ENCODE measurements at places on chromosomes 1 and 21.

DNA sequence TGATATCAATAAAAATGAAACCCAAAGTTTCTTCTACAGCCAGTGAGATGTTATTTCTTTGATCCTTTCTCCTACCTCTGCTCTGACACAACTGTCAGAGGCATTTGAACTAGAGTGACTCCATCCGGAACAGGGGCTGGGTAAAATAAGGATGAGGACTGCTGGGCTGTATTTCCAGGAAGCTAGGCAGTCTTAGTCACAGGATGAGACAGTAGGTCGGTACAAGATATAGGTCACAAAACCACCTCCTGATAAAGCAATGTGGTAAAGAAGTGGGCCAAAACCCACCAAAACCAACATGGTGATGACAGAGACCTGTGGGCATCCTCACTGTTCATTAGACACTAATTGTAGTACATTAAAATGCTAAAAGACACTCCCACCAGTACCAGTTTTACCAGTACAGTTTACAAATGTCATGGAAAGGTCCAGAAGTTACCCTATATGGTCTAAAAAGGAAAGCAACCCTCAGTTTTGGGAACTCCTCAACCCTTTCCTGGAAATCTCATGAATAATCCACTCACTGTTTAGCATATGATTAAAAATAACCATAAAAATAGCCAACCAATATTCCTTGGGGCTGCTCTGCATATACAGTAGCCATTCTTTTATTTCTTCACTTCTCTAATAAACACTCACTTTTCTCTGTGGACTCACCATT lies 96.7 kb downstream of the GABPA start:
- no peak for DNase-seq

GRCh38 chr21:31558962-31559367 lies 100.5 kb upstream of the SOD1 start:
- peak; percentile 80 for DNase-seq

DNA sequence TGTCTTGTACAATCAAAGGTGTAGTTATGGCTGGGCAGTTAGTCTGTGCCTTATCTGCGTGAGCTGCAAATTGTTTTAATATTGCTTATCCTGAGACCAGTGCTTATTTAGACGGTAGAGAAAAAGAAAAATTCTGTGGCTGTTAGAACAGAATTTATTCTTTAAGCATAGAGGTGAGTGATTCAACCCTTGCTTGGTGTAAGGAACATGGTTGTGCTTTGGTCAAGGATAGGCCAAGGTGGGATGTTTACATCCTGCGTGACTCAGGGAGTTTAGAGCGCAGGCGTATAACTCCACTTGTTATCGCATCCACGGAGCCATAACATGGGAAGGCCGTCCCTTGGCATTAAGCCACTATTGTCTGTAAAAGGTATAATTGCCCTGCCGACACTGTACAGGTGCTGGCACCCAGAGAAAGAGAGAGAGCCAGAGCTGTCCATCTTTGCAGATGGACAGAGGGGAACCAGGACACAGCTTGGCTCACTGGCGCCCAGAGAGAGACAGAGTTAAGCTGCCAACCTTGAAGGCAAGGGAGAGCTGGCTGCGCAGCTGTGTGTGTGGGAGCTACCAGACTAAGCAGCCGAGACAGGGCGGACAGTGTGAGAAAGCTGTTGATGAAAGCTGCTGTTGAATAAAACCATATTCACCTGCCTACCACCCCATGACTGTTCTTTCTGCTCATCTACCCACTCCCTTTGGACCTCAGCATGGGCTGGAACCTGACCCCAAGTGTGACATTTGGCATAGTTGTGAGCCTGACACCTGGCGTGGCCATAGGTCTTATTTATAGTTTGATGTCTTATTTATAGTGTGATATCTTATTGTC lies 200.4 kb downstream of the DYRK1A start:
- no peak for DNase-seq

- DNase-seq, result no peak
Measured at GRCh38 chr21:46017148-46017547, 35.6 kb downstream of the COL6A1 start.

DNA sequence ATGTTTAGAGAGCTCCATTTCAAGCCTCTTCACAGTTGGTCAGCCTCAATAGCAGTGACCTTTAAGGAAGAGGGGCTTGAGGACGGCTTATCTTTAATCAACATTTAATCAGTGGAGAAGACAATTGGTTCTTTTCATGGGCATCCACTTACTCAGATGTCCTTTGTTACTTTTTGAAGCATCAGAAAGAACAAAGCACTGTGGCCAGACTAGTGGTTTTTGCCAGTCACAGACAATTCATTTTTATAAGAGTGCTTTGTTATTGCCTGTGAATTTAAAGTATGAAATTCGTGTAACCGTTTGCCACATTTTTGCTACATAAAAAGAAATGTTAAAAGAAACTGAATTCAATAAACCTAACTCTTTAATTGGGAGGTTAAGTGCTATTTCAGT lies 222.8 kb downstream of the TPR start:
- no peak for DNase-seq

- DNase-seq, result no peak
Measured at GRCh38 chr1:82377201-82377884, 576.6 kb downstream of the ADGRL2 start.

DNA sequence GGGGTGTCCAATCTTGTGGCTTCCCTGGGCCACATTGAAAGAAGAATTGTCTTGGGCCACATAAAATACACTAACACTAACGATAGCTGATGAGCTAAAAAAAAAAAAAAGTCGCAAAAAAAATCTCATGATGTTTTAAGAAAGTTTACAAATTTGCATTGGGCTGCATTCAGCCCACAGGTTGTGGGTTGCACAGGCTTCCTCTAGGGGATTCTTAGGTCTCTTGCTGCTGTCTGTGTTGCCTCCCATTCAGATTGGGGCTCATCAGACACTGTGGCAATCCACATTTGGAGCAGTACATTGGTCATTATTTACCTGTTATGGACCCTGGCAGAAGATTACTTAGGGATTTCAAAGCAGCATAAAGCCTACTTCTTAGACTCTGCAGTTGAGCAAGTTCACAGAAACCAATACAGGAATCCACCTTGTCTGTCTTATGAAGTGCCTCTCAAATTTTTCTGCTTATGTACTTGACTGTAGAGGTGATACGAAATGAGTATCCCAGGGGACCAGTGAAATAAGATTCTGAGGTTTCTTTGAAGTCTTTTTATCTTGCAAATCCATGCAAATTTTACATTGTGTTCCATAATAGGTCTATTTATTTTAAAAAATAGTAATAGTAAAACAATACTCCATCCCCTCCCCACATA lies 205.5 kb downstream of the RPS6KC1 start:
- no peak for DNase-seq

DNA sequence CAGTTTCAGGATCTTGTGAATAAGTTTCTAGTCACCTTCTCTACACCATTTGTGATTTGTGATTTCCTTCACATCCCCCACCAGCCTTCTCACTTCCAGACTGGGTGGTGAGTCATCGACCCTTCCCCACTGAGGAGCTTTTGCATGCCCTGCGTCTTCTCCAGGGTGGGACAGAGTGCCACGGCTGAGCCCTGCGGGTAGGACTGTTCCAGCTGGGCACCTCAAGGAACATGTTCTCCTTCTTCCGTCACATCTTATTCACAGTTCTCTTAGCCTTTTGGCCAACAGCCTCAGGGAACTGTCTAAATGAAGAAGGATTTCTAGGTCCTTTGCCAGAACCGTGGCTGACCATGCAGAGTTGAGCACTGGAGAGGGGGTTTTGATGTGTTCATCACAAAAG lies 116.5 kb downstream of the TMEM53 start:
- no peak for DNase-seq

DNA sequence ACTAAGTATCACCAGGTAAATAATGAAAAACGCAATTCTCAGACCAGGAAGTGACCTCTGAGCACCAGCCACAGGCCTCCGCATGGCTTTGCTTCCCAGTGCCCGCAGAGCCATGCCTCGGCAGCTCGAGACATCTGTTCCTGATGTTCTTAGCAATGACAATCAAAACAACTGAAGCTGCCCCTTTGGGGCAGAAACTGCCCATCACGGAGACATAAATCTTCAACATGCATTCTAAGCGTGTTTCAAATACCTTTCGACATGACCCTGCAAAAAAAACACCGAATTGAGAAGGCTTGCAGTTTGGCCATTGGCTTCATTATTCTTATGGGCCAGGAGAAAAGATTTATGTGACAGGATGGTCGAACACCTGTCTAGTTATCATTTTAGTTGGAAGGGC lies 5.8 kb upstream of the RAP1GAP start:
- no peak for DNase-seq

DNA sequence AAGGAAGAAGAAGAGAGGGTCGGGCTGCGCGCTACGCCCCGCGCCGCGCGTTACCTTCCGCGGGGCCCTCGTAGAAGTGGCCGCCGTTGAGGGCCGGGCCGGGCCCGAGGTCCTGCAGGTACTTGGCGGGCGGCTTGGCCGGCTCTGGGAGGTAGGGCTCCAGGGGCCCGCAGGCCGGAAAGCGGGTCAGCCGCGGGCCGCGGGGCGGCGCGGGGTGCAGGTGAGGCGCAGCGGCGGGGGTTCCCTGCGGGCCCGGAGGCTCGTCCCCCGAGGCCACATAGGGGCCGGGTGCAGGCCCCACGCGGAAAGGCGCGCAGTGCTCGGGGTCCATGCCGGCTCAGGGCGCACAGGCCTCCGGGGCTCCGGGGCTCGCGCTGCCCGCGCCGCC lies 196 bp downstream of the ALX3 start:
- DNase-seq, result no peak

DNA sequence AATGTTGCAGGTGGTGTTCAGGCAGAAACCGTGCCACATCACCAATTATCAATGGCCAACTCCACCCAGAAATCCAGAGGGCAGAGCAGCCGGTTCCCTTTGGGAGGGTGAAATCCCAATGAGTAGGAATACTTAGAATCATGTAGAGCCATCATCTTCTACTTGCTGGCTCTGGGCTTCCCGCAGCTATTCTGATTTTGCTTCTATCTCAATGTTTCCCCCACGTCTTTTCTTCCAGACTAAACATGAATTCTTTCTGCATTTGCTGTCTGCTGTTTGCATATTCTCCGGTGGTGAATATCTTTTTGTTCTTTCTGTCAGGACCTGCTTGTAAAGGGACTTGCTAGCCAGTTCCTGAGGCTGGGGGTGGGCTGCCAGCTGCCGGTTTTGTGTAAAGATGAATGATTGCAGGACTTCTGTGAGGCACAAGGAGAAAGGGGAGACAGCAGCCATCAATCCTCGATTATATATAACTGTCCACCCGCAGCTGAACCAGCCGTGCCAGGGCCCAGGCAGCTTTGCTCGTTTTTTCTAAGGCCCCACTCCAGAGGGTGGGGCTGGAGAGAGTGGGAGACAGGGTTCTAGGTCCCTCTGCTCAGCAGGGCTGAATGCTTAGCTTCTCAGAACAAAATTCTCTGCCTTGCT lies 33.2 kb downstream of the PRAMEF20 start:
- no peak for DNase-seq

- no peak for DNase-seq
Measured at GRCh38 chr1:236882678-236883077, 87.6 kb downstream of the MTR start.

GRCh38 chr1:231485029-231485784 lies 43.3 kb upstream of the TSNAX start:
- no peak for DNase-seq

- DNase-seq, result no peak
Measured at GRCh38 chr1:51032936-51033335, 62.9 kb downstream of the CDKN2C start.

- DNase-seq, result no peak
Measured at GRCh38 chr1:7444363-7444762, 326.7 kb upstream of the VAMP3 start.

- no peak for DNase-seq
Measured at GRCh38 chr1:80036690-80037432, 1030.3 kb upstream of the ADGRL4 start.
